ENCODE measurements at places on chromosomes 2 and 18.

GRCh38 chr2:9004338-9005204 is 1.1 kb upstream of the MBOAT2 start:
- no peak for DNase-seq

- DNase-seq, result no peak
Measured at GRCh38 chr2:136384531-136385303, 266.8 kb upstream of the CXCR4 start.

DNA sequence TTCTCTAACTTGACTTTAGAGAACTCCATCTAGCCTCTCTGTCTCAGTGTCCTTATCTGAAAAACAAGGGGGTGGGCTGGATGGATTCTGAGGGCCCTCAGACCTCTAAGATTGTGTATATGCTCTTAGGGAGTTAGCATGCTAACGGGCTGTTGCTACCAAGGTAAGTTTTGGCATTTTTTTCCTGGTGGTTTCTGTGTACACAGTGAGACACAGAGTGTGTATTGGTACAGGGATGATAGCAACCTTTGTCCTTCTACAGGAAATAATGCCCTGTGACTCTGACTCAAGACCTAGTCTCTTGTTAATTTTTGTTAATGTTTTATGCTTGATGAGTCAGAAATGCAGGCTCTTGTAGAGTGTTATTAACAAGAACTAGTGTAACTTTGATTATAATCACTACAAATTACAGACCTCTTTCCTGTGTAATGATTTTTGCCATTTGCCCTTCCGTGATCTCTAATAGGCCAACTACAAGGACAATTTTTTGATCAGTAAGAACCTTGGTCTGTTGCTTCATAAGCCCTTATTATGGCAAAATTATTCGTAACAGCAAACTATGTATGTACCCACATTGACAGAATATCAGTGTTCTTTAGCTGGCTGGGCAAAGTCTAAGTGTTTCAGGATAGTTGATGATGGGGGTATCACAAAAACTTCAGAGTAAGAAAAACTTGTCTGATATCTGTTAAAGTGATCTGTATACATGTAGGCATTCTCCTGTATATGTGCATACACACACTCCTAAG is 89.7 kb downstream of the SPTBN1 start:
- DNase-seq, result no peak

- no peak for DNase-seq
Measured at GRCh38 chr2:55772109-55772980, 78.7 kb upstream of the PNPT1 start.

- DNase-seq, result peak; percentile 9
Measured at GRCh38 chr2:37080266-37080665, 3.9 kb downstream of the HEATR5B start.

- DNase-seq, result peak; percentile 86
Measured at GRCh38 chr2:62471816-62472215, 34.2 kb downstream of the TMEM17 start.

All from muscle of back (tissue), 13 donors.